Hepatocyte (in vitro differentiated cells): ENCODE measurements at places on chromosomes 3 and 15. TPM values are rescaled to one million over a fixed set of nuclear protein-coding genes. Genes with fewer than 3 reads are reported as not detected.
A peak's percentile ranks its signal among the peaks of the same experiment; 100 is the strongest.

Gene RNU5B-1
- total RNA-seq, result not detected in 2 replicates

GRCh38 chr3:171729452-171730334 lies 80.6 kb downstream of the PLD1 start:
- H3K27me3 ChIP-seq, result no peaks in the 10 kb centered on the region
- no peak overlapping the region for H3K4me3 ChIP-seq

DNA sequence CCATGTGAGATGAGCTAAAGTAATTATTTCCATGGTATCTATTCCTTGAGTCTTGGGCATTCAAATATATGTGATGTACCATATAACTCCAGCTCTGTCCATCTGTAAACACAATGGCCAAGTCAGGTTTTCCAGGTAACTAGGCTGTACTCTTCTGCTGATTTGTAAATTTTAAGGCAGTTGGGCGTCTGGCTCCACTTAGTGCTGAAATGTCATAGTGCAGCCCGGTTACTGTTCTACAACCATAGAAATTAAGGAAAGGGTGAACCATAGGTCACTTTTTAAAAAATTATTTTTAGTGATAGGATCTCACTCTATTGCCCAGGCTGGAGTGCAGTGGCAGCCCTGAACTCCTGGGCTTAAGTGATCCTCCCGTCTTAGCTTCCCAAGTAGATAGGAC lies 44.7 kb upstream of the GOLM2 start:
- H3K36me3 ChIP-seq, result no peaks in the 10 kb centered on the region
- no peak overlapping the region for H3K4me3 ChIP-seq
- no peaks in the 10 kb centered on the region for H3K4me1 ChIP-seq
- DNase-seq, result no peak
- no peak overlapping the region for H3K27ac ChIP-seq

DNA sequence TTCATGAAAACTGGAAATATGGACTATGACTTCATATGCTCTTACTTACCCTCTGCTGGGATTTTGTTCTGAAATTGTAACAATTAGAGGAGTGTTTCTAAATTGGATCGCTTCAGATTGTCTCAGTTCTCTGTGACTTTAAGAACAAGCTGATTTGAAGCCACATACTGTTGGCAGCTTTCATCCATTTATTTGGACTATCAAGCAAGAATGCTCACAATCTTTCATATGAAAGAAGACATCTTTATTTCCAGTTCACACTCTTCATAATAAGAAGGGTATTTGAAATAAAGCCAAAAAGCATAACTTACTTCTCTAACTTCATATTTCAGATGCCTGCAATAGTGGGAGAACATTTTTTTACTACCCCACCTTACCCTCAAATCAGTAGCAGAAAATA lies 491.6 kb upstream of the TPRG1 start:
- no peaks in the 10 kb centered on the region for H3K36me3 ChIP-seq
- H3K4me3 ChIP-seq, result no peak overlapping the region
- H3K27me3 ChIP-seq, result no peaks in the 10 kb centered on the region
- H3K27ac ChIP-seq, result no peak overlapping the region
- peaks cover 23% of the 10 kb centered on the region for H3K4me1 ChIP-seq

GRCh38 chr15:40770147-40770721 lies 454 bp downstream of the C15orf62 start:
- H3K4me3 ChIP-seq, result no peak overlapping the region
- H3K4me1 ChIP-seq, result peaks cover 24% of the 10 kb centered on the region
- no peaks in the 10 kb centered on the region for H3K36me3 ChIP-seq
- H3K27me3 ChIP-seq, result no peaks in the 10 kb centered on the region
- peak overlapping the region; percentile 81 for H3K27ac ChIP-seq
